ENCODE measurements at places on chromosomes 16 and 17.

DNA sequence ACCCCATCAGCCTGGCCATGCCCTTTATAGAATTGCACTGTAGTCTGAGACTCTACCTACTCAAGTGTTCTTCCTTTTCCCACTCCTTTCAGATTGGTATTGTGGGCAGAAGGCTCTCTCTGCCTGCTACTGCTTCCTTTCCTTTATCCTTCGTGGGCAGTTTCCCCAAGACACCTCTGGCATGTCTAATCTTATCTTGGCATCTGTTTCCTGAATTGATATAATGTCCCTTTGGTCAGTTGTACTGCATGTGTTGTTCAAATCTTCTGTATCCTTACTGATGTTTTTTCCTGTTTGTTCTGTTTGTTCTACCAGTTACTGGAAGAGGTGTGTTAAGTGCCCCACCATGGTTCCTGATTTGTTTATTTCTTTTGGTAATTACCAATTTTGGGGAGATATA is 29.5 kb upstream of the MSI2 start:
- DNase-seq: no peak

GRCh38 chr17:41322094-41322902 is 6.8 kb upstream of the KRTAP17-1 start:
- no peak for DNase-seq

DNA sequence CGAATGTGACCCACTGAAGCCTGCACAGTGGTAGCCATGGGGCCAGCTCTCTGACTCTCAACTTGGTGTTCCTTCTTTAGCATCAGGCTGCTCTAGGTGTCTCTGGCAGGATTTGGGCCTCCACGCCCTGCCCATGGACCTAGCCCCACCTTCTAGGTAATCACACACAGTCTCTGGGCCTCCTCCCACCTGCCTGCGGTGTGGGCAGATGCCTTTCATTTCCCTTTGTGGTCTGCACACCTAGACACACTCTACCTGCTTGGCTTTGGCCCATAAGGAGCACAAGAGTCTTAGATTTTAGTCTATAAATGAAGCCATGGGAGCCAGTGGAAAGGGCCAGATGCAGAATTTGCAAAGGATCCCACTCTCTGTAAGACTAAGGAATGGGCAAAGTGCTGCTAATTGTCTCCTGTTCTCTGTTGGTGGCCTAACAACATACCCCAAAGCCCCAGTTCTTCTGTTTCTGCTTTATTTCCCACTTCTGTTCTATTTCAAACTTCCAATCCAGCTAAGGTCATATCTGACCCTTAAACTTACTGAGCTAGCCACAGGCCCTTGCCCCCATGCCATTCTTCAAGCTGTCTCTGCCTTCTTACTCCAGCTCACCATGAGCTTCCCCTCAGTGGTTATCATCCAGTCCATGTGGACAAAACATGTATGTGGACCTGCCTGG is 7.2 kb upstream of the MFSD6L start:
- peak; percentile 20 for DNase-seq

GRCh38 chr17:76868176-76868668 is at the start of gene MGAT5B:
Gene MGAT5B (plus strand): TSS chr17:76868404. CDS start chr17:76869030, 626 bp downstream.
- peak; percentile 31 for DNase-seq

DNA sequence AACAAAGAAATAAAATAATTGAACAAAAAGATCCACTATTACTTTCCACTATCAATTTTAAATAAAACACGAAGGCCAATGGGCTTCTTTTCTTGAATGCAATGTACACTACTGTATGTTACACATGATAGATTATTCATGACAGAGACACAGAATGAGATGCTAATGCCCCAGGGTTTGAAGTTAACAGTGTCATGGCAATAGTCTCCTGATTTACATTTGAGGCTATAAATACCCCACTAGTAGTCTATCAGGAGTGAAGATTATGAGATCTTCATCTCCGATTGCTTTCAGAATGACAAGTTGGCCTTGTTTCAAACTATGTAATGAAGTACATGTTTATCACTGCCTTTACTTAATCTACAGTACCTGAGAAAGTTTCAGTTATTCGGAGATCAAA is 84.4 kb downstream of the RPGRIP1L start:
- no peak for DNase-seq

GRCh38 chr16:1613728-1614455 is 1.7 kb downstream of the CRAMP1 start:
- peak; percentile 88 for DNase-seq

DNA sequence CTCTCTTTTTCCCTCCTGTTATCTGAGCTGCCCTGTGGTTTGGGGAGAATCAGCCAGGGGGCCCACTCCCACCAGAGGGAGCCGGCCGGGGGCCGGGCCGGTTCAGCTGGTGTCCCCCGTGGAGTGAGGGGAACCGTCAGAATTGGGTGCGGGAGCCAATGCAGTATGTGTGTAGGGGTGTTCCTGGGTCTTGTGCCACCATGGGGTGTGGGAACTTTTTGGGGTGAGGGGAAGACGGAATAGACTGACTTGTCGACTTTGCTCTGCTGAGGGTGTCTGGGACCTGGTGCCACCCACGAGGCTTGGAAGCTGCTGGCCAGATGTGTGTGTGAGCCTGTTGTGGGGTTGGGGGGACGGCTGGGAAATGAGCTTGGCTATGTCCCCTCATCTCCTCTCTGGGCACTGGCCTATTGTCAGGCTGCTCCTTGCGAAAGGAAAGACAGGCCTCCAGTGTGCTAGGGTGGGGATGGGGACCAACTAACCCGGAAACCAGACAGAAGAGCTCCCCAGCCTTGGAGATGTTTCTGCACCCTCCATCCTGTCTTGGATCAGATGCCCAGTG is 9.9 kb downstream of the RARA start:
- no peak for DNase-seq

DNA sequence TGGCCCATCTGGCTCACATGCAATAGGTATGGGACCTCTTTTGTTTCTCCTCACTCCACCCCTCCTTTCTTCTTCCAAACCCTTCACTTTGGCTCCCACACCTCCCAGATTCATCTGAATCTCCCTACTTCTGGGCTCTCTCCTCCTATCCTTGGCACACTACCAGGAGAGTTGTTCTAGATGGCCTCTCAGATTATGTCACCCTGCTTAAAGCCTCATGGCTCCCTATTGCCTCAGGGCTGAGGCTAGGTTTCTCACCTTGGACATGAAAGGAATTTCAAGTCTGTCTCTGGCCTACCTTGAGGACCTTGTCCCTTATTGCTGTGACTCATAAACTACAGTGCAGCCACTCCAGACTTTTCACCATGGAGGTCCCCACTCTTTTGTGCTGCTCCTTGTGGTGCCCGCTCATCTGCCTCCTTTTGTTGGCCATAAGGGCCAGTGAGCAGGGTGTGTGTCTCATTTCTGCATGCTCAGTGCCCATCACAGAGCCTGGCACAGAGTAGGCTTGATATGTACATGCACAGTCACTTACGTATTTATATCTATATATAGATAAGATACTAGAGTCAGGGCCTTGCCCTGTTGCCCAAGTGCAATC is 1.0 kb upstream of the MFAP4 start:
- DNase-seq: peak; percentile 77
